ENCODE measurements at places on chromosomes 1 and 21.

DNA sequence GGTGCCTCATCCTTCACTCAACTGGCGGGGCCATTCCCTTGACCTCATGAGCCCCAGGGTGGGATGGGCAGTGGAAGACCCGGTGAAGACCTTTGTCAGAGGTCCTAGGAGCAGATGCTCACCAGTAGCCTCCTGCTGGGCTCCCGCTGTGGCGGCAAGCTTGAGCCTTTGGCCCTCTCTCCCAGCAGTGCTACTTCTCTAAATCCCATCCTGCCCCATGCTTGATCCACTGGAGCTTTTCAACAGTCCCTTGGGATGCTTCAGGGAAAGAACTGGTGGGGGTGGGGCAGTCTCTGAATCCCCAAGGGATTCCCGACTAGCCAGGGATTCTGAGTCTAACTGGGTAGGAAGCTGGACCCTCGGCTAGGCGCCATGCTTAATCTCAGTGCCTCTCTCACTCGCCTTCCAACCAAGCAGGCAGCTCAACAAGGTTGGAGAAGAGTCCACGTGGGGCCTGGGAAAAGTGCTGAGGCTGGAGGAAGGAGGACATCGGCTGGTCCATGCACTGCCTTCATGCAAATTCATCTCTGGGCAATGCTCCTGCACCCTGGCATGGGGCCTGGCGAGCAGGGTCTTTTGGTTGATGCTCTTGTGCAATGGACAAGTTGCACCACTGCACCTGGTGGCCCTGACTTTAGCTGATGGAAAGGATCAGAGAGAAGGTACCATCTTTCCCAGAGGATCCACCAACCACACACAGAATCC lies 190.3 kb downstream of the GRIK3 start:
- DNase-seq: no peak

GRCh38 chr1:71147637-71148360 lies 67.0 kb upstream of the ZRANB2 start:
- no peak for DNase-seq

DNA sequence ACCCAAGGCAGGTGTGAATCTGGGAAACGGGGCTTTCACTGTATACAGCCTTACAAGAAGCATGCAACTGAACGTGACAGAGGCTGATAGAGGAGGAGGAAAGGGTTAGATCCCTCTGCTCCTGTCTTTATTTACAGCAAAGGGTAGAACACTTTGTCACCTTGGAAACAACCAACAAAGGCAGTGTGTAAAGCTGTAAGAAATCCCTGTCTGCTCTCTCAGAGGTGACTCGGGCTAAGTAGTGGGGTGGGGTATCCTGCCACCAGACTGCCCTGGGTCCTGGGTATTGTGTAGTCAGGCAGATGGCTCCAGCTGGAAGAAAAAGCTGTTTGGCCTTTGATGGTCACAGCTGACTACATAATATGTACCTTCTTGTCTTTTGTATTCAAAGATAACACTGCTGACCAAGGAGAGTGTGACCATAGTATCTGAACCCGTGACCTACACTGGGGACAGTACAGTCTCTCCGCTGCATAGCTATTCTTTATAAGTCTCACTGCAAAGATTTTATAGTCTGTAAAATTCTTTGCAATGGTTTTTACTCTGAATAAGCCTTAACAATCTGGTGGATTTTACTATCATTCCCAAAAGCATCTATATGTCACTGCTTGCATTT lies 22.1 kb upstream of the POU2F1 start:
- DNase-seq: no peak

GRCh38 chr1:113511269-113511668 lies 121.0 kb downstream of the MAGI3 start:
- DNase-seq: no peak

- DNase-seq: no peak
Measured at GRCh38 chr1:145719230-145720079, at the start of gene CD160. Gene CD160 (plus strand): TSS chr1:145719499. CDS start chr1:145728328, 8,829 bp downstream.

- peak; percentile 84 for DNase-seq
Measured at GRCh38 chr21:26199456-26199855, 28.9 kb upstream of the APP start.

DNA sequence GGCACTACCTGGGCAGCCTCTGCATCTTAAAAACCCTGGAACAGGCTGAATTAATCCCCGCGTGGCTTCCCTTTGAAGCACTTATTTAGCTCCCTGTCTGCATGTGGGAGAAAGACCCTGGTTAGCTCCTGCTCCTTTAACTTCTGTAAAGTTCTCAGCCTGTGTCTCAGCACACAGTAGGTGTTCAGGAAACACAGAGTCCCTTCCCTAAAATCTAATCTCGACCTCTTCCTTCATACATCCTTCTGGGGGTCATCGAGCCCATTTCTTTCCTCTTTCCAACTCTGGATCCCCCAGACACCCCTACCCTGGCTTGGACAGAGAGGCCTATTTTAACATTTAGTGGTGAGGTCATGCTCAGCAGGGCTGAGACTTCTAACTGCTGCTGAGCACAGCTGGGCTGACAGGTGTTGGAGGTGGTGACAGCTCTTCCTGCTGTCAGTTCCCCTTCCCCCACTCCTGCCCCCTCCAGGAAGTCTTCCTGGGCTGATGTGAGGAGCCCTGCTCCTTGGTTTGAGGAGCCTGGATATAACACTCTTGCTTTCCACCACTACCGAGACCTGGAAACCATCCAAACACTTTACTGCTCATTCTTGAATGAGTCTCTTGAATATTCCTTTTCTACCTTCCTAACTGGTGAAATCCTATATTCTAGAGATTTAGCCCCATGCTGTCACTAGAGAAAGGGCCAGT lies 5.3 kb downstream of the E2F2 start:
- no peak for DNase-seq

- peak; percentile 38 for DNase-seq
Measured at GRCh38 chr1:224922404-224923164, 6.9 kb upstream of the DNAH14 start.
